ENCODE measurements at places on chromosomes 5 and 9.

DNA sequence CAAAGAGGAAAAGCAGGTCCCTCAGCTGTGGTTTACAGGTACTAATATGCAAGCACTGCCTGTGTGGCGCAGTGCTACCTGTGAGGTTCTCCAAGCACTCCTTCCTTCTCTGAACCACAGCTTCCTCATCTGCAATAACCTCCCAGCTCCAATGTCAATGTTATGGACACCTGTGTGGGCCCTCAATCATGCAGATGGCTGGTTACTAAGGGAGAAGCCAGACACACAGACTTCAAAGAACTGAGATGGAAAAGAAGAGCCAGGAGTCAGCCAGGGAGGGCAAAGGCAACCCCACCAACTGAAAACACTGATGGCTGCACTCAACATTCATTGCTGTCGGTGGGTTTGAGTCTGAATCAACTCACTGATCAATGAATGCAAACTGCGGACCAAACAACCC lies 77.7 kb downstream of the NR6A1 start:
- no peak for DNase-seq

- DNase-seq, result peak; percentile 66
These were observed 78.1 kb downstream of the RAPGEF1 start for GRCh38 chr9:131661568-131662288.

GRCh38 chr5:153985498-153985897 lies 53.2 kb downstream of the FAM114A2 start:
- no peak for DNase-seq

DNA sequence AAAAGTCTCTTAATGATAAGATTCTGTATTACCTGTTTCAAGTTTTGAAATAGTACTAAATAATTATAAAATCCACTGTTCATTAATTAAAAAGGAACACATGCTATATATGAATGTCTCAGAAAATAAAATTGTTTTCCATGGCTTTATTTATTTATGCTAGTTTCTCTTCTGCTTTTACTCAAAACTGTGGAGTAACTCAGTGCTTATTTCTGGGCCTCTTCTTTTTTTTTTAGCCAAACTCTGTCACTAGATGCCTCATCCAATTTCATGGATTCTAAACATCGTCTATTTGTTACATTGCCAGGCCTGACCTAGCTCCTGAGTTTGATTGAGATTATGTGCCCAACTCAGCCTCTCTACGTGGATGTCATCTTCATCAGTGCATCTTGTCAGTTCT lies 1509.7 kb downstream of the MAT2B start:
- no peak for DNase-seq

- DNase-seq, result no peak
These were observed 224.8 kb downstream of the MCTP1 start for GRCh38 chr5:95060098-95060497.

GRCh38 chr9:3398232-3398648 lies 127.6 kb downstream of the RFX3 start:
- no peak for DNase-seq

DNA sequence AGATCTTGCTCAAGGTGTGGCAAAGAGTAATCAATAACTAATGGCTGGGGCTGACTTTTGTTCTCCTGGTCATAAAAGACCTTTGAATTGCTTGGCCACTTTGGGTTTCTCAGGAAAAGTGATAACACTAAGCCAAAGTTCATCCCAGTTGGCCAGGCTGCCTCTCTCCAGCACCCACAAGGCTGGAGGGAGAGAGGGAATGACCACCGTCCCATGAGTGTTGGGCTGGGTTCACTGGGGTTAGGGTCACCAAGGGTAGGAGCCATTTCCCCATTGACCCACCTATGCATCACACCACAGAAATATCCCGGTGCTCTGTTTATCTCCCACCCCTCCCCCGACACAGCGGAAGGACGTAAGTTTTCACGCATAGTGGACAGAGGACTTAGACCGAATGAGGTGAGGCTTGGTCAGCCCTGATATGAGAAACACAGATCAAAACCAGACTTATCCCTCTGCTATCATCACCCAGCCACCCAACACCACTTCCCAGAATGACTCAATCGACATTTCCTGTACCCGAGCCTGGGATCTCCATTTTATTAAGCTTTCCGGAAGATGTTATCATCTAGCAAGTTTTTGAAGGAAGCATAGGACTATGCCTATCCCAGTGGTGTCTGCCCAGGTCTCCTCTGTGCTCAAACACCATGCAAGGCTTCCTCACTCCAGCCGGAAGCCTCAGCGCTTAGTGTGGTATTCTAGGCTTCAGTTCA lies 27.0 kb upstream of the PPARGC1B start:
- no peak for DNase-seq

GRCh38 chr9:77469515-77470231 lies 178.4 kb downstream of the GNA14 start:
- no peak for DNase-seq

DNA sequence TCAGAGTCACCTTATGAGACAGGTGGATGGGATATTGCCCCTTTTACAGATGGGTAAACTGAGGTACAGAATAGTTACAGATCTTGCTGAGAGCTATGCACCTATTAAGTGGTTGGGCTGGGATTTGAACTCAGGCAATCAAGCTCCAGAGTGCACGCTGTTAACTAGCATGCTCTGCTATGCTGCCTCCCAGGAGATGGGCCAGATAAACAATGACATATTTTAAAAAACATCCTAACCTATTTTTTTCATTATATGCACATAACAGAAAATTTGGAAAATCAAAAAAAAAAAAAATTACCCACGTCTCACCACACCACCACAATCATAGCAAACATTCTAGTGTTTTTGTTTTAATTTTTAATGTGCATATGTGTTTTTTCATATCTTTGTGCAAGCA lies 123.4 kb upstream of the STC2 start:
- no peak for DNase-seq

GRCh38 chr9:127555840-127556820 lies 55.9 kb upstream of the STXBP1 start:
- DNase-seq, result peak; percentile 45

- DNase-seq, result no peak
These were observed 323.3 kb downstream of the ASTN2 start for GRCh38 chr9:117091529-117091928.

- no peak for DNase-seq
These were observed 68.3 kb downstream of the COX7C start for GRCh38 chr5:86686046-86686445.

- DNase-seq, result no peak
These were observed 45.5 kb upstream of the ZSWIM6 start for GRCh38 chr5:61286446-61287132.

GRCh38 chr9:99431103-99431502 lies 209.0 kb downstream of the SEC61B start:
- DNase-seq, result no peak

- no peak for DNase-seq
These were observed 891.3 kb downstream of the TLE1 start for GRCh38 chr9:80797831-80798688.

- no peak for DNase-seq
These were observed 188.6 kb downstream of the PDE4D start for GRCh38 chr5:59704936-59705335.

GRCh38 chr9:6645355-6646292 lies at the start of gene GLDC:
Gene GLDC (minus strand): TSS chr9:6645729. CDS start chr9:6645499, 230 bp downstream.
- DNase-seq, result peak; percentile 21

- no peak for DNase-seq
These were observed 15.0 kb upstream of the VPS13A start for GRCh38 chr9:77162366-77162765.

DNA sequence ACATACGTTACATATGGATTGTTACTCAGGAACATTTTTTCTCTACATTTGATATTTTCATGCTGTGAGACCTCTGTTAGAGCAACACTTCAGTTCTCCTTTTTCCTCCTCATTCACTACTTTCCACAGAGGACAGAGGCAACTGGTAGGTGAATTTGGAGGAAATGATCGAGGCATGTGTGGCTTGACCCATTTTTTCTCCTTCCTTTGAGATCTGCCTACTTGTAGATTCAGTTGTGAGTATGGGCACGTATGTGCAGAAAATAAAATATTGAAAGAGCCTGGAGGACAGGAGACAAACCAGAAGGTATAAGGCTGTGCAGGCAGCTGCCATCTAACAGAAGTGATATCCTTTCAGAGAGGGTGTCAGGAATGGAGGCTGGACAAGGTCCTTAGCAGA lies 19.2 kb upstream of the KIF2A start:
- DNase-seq, result no peak

GRCh38 chr9:114691046-114691955 lies 9.3 kb upstream of the TEX48 start:
- peak; percentile 52 for DNase-seq

- no peak for DNase-seq
These were observed 95.4 kb upstream of the SLCO6A1 start for GRCh38 chr5:102594192-102594591.

- DNase-seq, result no peak
These were observed 6.4 kb downstream of the SOWAHA start for GRCh38 chr5:132819468-132819867.

DNA sequence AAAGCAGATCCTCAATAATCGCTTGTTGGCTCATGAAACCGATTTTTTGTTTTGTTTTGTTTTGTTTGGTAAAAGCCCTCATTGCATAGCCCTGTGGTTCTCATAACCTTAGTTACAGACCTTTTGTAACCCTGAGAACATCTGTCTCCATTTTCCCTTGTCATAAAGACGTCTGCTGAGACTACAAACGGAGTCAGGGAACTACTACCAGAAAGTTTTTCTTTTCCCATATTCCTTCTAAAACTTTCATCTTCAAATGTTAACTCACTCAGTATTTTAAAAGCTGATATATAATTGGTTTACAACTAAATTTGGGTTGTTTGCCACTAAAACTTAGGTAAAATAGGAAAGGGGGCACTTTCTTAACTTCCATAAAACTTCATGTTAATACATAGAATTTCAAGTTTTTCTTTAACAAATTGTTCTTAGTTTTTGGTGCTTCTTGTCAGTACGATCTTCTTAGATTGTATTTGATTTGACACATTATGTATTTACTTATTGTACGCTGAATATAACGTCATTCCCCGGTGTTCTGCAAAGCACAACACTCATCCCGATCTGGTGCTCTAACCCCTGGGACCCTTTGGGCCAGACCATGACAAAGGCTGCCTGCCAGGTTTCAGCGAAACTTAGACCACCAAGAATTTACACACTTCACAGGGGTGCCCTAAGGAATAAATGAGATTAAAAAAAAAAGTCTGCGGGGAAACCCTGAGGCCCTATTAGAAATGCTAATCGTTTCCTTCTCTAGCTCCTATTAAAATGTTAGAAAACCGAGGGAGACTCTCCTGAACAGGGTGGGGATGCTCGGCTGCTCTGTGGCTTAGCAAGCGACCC lies 1.1 kb upstream of the ANP32B start:
- no peak for DNase-seq

GRCh38 chr9:78691542-78691941 lies 394.6 kb downstream of the PSAT1 start:
- DNase-seq, result no peak

DNA sequence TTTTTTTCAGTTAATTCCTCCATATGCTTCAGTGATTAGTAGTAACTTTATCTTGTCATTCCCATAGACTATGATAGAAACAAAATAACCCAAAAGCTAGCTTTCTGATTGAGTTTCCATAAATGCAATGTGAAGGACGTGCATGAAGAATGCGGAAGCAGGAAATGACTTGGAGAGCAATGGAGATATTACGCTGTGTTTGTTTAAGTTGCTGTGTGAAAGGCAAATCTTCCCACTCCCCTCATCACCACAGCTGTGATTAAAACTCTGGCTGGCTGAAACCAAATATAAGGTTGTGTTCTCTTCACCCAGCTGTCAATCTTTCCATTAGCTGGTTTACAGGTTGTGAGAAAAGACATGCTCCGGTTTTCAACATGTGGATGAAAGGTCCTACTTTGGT lies 83.9 kb downstream of the NR2F1-AS1 start:
- DNase-seq, result no peak

DNA sequence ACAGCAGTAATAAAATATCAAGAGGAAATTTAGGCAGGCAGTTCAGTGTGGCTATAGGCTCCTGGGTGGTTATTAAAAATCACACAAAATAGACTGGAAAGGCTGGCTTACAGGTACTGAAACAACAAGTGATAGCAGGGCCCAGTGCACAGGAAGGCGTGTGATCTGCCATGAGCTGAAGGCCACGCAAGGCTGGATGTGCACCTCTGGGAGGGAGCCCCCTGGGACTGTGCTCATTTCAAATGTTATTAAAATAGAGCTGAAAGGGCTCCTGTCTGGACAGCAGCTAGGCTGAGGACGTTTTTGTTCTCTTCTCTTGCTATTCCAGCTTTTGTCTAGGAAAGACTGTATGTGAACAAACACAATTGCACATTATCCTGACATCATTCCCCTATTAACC lies 324.3 kb upstream of the RFX3 start:
- DNase-seq, result no peak

DNA sequence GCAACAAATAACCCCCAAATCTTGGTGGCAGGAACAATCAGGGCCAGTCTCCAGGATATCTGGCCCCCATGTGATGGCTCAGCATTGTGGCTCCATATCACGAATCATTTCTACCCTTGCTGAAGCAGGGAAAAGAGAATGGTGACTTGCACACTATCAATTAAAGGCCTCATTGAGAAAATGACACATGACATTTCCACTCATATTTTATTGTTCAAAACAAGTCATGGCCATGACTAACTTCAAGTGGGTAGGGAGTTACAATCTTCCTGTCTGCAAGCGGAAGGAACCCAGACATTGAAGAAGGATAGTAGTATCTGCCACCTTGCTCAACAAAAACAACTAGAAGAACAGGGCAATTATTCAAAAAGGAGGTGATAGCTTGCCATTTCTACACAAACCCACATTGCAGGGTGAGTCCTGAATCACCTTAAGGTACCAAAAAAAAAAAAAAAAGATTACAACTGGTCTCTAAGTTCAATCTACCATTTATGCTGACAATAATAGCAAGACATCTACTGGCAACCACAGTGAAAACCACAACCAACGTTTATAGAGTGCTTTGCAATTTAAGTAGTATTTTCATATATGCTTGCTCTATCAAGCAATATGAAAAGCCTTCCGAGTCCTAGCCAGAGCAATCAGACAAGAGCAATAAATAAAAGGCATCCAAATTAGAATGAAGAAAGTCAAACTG lies 186.7 kb upstream of the DAPK1 start:
- DNase-seq, result no peak

DNA sequence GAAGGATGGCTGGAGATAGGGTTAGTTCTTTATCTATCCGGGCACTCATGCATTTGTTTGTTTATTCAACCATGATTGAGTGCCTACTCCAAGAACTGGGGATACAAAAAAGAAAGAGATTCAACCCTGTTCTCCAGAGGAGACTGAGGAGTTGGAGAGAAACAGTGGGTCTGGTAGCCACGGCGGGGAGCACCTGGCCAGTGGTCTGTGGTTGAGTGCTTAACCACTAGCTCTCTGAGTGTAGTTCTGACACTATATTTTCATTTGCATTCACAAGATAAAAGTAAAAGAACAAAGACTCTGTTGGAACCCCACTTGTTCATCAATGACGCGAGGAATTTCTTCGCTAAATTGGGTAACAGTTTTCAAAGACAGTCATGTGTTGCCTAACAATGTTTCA lies 295.5 kb upstream of the MSX2 start:
- no peak for DNase-seq

GRCh38 chr5:53114988-53115387 lies 5.4 kb upstream of the MOCS2 start:
- no peak for DNase-seq

GRCh38 chr5:74649421-74649973 lies 9.0 kb upstream of the ENC1 start:
- DNase-seq, result no peak
